ENCODE measurements at places on chromosomes 6 and 20.

- no peak for DNase-seq
Measured at GRCh38 chr6:147774856-147775255, 266.4 kb downstream of the SAMD5 start.

GRCh38 chr6:107509506-107509905, 19.6 kb downstream of the SOBP start:
- no peak for DNase-seq

- DNase-seq = no peak
Measured at GRCh38 chr6:15781333-15781732, 118.5 kb upstream of the DTNBP1 start.

- no peak for DNase-seq
Measured at GRCh38 chr6:127894051-127894450, 6.8 kb downstream of the THEMIS start.

- DNase-seq = no peak
Measured at GRCh38 chr6:137543114-137543513, 48.9 kb upstream of the OLIG3 start.

DNA sequence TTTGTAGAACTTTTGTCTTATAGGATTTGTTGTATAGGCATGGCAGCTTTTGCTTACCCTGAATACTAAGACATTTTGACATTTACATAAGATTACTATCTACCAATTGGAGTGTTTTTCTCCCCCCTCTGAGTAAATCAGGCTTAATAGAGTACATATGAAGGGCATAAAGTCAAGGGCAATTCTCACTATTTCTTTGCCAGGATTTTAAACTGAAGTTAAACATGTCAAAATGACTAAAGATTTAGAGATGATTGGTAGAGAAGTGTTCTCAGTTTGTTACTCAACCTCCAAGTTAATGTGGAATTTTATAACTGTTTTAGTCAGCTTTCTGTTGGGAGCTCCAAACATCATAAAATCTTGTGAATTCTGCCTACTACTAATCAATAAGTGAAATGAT, 157.8 kb downstream of the CDKAL1 start:
- no peak for DNase-seq

- DNase-seq = no peak
Measured at GRCh38 chr6:118705544-118706491, 54.4 kb upstream of the CEP85L start.

- no peak for DNase-seq
Measured at GRCh38 chr6:90319044-90319443, 22.4 kb upstream of the BACH2 start.

GRCh38 chr6:9612489-9612888, 802.4 kb downstream of the TFAP2A start:
- DNase-seq = no peak

DNA sequence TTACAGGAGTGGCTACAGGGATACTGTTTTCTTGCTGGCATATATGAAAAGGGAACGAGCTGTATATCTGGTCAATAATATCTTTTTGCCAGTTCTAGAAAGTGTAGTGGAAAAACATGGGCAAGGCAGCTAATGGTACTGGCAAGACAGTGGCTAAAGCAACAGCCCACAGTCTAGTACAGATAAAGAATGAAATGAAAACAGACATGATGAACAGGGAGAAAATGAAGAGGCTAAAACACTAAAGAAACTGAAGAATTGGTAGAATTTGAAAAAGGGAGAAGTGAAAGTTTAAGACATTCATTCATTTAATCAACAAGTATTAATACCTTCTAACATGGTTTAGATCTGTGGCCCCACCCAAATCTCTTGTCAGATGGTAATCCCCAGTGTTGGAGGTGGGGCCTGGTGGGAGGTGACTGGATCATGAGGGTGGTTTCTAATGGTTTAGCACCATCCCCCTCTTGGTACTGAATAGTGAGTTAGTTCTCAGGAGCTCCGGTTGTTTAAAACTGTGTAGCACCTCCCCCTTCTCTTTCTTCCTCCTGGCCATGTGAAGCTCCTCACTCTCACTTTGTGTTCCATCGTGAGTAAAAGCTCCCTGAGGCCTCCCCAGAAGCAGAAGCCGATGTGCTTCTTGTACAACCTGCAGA, 18.1 kb downstream of the FAM184A start:
- DNase-seq = no peak

DNA sequence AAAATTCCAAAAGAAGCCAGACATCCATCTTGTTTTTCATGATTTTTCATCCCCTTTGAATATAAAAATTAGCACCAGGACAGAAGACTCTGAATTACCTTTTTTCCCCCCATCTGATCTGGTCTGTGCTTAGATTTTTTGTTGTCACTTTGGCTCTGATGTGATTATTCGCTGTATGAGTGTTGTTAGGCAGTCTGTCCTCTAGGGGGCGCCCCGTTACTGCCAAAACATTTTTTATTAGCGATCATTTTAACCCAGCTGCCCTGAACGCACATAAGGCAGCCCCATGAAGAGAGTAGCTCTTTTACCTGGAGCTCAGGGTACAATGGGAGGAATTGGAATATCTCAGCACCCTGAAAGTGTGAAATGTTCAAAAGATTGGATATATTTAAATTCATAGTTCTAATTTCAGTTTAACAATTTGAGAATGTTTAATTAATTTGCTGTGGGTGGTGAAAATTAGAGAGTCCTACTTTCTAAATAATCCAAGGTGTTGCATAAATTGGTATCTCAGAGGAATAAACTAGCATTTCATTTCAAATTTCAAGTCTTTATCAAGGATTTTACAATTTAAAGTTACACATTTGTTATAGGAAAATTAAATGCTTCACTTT, 60.8 kb downstream of the PRPH2 start:
- peak; percentile 82 for DNase-seq

GRCh38 chr20:38238829-38239228, 21.7 kb downstream of the KIAA1755 start:
- DNase-seq = no peak

DNA sequence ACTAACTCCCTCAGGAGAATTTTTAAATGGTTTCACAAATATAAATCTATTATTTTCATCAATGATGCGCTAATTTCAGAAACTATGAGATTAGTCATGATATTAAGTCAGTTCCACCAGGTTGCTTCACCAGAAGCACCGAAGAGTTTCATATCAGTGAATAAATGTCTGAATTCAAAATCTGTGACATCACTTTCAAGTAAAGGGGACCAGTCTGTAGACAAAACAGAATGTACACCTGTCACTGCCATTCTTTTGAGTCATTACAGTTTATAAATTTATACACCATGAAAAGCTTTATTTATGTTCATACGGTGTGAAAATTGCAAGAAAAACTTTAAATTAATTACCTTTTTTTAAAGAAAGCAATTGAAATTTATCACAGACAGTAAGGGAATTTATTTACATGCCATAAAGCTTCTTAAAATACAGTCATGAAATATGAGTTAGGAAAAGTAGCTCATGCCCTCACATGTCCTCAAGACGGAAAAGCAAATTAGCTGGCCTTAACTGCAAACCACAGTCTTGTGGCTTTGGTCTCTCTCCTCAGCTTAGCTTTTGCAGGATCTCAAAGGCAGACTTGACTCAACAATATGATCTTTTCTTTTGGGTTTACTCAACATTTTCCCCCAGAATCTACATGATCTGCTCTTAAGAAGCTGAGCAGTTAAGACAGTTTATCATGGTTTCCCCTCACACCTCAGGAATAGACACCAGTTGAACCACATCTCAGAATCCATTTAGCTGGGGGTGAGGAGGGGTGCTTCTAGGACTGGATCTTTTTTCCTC, 177.7 kb upstream of the MCHR2 start:
- DNase-seq = no peak

GRCh38 chr6:75397656-75398465, 95.7 kb downstream of the FILIP1 start:
- DNase-seq = no peak

DNA sequence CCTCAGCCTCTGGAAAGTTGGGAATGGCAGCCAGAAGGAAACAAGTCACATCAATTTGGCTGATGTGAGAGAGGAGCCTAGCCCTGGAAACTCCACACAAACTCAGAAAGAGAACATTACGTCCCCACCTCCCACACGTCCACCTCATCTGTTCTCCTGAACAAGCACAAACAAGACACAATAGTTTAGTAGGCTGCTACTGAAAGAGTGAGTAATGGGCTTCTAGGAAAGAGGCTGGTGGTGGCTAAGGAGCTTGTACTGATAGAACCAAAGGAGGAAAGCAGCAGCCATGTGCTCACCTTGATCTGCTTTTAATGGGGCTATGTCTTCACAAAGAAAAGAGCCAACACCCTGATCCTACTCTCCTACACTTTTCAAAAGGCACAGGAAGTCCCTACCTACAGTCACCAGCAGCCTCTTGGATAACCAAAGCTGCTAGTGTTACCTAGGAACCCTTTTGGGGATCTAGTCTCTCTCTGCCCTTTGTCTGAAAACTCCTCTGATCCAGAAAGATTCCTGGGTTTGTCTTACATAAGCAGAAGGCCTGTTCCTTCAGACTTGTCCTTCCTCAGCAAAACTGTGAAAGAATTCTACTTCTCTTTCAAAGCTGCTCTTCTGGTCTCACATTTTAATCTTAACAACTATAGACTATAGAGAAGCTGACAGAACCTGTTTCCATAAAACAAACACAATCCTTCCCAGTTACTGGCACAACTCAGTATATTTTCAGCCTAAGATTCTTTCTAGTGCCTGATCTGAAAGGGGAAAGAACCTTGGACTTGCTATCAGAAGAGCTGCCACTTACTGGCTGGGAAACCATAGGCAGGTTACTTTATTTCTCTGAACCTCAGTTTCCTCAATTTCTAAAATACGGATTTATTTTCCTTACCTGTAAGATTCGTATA, 3.1 kb downstream of the PLAGL2 start:
- peak; percentile 83 for DNase-seq

GRCh38 chr6:93418033-93418407, 1.3 kb downstream of the EPHA7 start:
- no peak for DNase-seq

DNA sequence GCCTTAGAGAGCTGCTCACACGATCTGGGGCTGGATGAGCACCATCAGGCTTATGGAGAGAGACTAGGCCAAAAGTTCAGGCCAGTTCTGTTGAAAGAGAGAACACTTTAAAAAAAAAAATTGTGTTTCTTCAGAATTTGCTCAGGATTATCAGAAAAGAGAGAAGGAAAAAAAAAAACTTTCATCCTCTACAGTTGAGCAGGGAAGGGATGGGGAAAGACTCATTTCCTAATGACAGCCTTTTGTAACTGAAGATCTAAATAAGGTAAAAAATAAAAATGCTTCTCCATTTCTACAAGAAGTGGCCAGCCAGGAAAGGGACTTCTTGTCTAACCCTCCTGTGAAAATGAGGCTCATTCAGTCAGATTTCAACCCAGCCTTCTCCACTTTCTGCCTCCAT, 134.8 kb downstream of the LY86 start:
- DNase-seq = no peak

GRCh38 chr6:136429264-136430065, 120.8 kb downstream of the MAP7 start:
- DNase-seq = no peak

GRCh38 chr20:2984028-2984501, 59.4 kb upstream of the GNRH2 start:
- DNase-seq = no peak

GRCh38 chr20:8043687-8044282, 24.2 kb upstream of the TMX4 start:
- DNase-seq = no peak

DNA sequence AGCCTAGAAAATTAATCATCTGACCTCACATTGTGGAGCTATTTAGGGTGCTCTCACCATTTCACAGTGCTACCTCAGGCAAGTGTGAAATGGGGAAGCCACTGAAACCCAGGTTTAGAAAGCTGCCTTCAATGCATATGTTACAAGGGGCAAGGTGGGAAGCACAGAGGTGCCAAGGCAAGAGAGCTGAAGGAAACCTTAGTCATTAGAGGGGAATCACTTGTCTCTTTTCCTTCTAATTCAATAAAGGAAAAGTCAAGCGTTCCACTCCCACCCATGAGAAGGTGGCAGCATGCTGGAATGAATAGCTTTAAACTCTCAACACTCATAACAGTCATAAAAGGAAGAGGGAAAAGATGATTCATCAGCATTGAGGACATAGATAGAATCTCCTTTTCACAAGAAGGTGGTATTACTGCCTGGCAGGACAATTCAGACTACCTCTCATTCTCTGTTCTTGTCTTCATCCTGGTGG, 251.9 kb upstream of the IRAK1BP1 start:
- no peak for DNase-seq

DNA sequence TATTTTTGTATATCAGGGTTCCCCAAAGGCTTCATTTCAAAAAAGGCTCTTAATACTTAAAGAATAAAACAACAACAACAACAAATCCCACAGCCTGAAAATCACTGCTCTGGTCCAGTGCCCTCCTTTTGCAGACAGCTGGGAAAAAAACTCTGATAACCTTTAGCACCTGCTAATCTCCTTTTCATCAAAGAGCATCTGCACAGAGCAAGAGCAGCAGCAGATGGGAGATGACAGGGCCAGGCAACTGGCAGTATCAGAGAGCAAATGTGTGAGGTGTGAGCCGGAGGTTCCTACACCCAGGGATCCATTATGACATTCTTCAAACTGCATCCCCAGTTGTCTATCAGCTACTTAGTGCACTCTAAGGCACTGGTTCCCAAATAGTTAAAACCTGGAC, 25.7 kb downstream of the TTI1 start:
- DNase-seq = no peak

DNA sequence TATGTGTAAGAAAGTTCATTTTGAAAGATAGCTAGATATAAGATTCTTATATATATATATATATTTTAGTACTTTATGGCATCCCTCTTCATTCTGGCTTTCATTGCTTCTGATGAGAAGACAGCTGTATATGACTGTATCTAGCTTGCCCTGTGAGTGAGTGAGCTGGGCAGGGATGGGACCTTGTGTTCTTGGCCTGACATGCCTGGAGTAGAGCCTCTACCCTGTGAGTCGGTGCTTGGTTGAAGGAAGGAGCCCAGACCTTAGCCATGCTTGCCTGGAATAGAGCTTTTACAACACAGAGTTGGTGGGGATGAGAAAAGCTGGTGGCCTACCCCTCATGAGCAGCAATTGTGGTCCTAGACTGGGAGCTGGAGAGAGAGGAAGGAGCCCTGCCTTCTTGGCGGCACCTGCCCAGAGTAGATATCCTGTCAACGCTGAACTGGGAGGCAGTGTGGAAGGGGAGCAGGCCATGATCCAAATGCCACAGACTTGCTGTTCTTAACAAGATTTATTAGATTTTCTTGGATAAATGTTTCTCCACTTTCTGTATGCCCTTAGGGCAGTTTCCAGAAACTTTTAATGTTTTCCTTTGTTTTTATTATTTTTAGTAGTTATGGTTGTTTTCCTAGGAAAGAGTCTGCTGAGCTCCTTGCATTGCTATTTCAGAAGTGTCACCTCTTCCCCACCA, 31.6 kb downstream of the FIG4 start:
- no peak for DNase-seq

GRCh38 chr6:169384291-169384690, 130.6 kb upstream of the THBS2 start:
- no peak for DNase-seq

- no peak for DNase-seq
Measured at GRCh38 chr20:21503345-21503744, 10.5 kb downstream of the NKX2-2 start.

GRCh38 chr20:9839626-9840025, 750 bp upstream of the PAK5 start:
- DNase-seq = no peak

- DNase-seq = no peak
Measured at GRCh38 chr6:53956804-53957203, 154.4 kb upstream of the MLIP start.

Measured in stimulated activated CD4-positive, alpha-beta T cell treated with anti-CD3 and anti-CD28 coated beads, Interleukin-12 subunit alpha, Interleukin-12 subunit beta, amount 100 ng/mL, for 48 hours (primary cell).